ENCODE measurements at places on chromosomes 6 and 20. TPM values are rescaled to one million over a fixed set of nuclear protein-coding genes. Genes with fewer than 3 reads are reported as not detected.

The HLA-DRA gene
- not detected for total RNA-seq

The SNPH gene
- total RNA-seq = 6.0 TPM

The HSD17B8 gene
- 16.7 TPM for total RNA-seq

The TAP1 gene
- 79.2 TPM for total RNA-seq

The RNF182 gene
- total RNA-seq = 0.85 TPM

The CTAGE9 gene
- total RNA-seq = not detected

The RHAG gene
- not detected for total RNA-seq

The OR12D3 gene
- total RNA-seq = not detected

The RIPOR3 gene
- 0.07 TPM for total RNA-seq

The DNAH8 gene
- under 0.01 TPM for total RNA-seq
